ENCODE measurements at places on chromosomes 7 and 10.

- no peak for DNase-seq
Observed at GRCh38 chr10:117590101-117590875, 47.7 kb downstream of the EMX2 start.

DNA sequence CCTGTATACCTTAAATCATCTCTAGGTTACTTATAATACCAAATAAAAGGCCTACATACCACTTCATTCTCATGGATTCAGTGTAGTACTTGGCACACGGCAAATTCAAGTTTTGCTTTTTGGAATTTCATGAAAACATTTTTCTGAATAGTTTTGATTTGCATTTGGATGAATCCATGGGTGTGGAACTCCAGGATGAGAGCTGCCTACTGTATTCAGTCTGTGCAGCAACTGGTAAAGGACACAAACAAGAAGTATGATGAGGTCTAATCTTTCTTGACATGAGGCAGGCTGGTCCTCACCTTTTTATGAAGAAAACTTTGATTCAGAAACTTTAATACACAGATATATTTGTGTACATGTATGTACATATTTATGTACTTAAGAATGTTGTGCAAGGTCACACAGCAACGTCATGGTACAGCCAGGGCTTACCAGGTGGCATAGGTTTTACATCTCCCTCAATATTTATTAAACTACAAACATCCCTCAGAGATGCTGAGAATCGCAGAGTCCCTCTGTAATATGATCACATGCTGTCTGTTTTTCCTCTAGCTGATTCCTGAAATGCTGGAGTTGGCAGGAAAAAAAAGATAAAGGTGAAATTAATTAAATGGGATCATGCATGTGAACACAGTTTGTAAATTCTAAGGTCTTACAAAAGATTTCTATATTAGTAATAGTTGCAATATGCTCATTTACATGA is 239.6 kb downstream of the PRKG1 start:
- DNase-seq: no peak

- no peak for DNase-seq
Observed at GRCh38 chr7:131564640-131565039, 8.2 kb upstream of the PODXL start.

GRCh38 chr7:130906575-130906974 is 172.6 kb upstream of the KLF14 start:
- no peak for DNase-seq

DNA sequence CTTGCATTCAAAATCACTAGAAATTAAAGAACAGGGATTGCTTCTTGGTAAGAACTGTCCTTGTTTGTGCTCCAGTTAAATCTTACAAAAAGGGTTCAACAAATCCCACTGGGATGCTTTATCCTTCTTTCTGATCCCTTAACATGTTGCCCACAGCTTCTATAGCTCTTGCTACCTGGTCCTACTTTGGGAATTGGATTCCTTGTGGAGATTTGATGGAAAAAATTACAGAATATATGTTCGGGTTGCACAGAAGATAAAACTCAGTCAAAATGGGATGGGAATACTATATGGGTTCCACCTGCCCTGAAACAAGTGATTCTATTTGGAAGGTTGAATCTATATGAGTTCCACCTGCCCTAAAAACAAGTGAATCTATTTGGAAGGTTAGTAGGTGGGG is at the start of gene OR2A25:
Gene OR2A25, plus strand, starts transcription at position 301 of the 400 bp plus-strand sequence. CDS start 4,409 bp downstream, outside the sequence.
- DNase-seq: no peak

GRCh38 chr10:28090506-28090905 is 91.6 kb upstream of the ODAD2 start:
- no peak for DNase-seq

DNA sequence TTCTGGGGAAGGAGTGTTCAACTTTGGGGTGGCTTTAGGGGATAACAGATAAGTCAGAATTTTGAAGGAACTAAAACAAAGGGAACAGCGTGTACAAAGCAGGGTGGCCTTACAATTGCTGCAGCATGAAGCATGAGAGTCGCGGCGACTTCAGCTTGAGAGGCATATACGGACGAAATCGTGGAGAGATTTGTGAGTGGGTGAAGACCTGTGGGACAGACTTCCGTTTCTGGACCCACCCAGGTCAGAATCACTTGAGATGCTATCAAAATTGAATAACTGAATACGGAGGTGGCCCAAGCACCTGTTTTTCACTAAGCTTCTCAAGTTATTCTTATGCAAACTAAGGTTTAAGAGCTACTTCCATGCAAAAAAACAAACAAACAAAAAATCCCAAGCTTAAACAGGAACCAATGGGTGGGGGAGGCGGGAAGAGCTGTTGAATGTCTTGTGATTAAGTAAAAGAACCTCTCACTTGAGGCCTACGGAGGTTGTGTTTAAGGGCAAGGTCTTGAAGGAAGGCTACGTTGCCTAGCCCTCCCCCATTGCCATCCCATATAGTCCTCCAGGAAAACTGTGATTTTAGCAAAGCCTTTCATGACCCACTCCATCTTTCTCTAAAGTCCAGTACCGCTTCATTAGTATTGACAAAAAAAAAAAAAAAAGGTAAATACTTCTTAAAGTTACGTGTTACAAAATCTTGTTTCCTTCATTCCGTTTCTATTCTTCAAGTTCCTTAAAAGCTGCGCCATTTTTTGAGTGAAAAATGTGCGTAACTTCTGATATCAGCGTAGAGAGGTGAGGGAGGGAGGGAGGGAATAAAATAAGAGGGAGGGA is 1.3 kb upstream of the TRIM24 start:
- no peak for DNase-seq

- no peak for DNase-seq
Observed at GRCh38 chr7:18940593-18941134, 176.8 kb downstream of the TWIST1 start.

GRCh38 chr7:95716357-95717122 is 55.8 kb upstream of the DYNC1I1 start:
- no peak for DNase-seq

GRCh38 chr7:47026780-47027361 is 555.0 kb downstream of the TNS3 start:
- no peak for DNase-seq

DNA sequence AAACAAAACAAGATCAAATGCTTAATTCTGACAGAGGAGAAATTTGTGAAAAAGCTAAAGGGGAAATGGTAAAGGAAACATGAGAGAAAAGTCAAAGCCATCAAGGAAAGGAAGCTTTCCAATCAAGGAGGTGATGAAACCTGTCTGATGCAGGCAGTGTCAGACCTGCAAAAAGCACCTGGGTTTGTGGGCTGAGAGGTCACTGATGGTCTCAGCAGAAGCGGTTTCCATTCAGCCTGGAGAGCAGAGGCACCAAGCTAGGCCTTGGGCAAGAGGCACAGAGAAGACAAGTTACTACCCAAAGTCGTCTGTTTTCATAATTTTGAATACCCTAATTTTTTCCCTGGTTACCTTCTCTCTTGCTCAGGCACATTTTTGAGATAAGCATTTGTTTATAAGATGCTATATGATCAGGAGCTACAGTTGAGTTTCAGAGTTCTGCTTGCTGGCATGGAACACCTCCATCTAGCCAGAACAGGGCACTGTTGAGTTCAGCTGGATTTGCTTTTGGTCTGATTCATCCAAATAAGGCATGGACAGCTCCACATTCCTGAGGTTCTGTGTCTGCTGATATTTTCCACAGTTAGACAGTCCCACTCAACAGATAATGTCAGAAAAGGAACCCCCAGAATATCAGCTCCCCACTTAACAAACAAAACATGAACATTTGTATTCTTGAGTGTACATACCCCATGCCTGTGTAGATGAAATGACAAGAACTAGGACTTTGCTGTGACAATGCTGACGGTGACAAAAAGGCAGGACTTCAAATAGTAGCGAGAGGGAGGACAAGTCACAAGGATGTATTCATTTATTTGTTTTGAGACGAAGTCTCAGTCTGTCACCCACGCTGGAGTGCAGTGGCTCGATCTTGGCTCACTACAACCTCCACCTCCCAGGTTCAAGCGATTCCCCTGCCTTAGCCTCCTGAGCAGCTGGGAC is 4.9 kb upstream of the PPIA start:
- no peak for DNase-seq

GRCh38 chr10:84613336-84614021 is 285.1 kb downstream of the CCSER2 start:
- DNase-seq: no peak

- no peak for DNase-seq
Observed at GRCh38 chr7:17546189-17546588, 247.7 kb downstream of the AHR start.

DNA sequence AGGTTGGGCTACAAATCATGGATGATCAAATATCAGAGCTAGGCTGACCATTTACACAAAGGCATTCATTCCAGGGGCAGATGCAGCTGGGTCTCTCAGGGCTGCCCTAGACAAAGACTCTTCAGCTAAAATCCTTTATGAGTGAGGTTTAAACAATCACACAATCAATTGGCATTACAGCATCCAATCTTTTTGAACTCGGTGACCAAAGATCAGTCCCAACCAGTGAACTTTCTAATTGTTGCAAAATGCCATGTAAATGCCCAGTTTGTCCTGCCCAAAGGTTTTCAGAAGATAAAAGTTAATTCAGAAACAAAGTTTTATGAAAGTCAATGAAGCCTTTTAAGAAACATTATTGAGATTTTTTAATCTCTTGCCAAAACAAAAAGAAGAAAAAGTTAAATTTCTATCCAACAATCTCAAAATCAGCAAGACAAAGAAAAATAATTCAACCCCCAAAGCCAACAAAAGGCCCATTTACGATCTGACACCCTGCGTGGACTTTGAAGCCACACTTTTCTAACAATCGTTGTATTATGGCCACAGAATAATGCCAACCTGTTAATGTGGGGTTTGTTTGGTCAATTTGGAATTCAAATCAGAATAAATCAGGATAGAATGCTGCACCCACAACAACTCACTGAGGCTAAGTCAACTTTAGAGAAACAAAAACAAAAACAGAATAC is 40.9 kb downstream of the GPR37 start:
- DNase-seq: no peak

- DNase-seq: no peak
Observed at GRCh38 chr10:58028597-58029366, 238.9 kb downstream of the IPMK start.

DNA sequence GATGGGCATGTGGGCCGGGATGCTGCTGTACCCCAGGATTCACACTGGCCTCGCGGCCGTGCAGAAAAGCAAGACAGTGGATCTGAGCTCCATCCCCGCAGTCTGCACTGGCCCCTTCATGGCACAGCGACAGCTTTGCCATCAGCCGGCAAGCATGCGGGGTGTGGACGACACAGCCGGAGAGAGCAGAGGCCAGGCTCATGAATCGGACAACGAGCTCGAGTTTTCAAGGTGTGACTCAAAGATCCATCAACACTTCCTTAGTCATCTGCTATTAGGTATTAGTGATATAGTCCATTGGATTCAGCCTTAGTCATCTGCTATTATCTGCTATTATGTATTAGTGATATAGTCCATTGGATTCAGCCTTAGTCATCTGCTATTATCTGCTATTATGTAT is 254.7 kb downstream of the KLF6 start:
- no peak for DNase-seq

- no peak for DNase-seq
Observed at GRCh38 chr10:12617191-12618175, 268.1 kb downstream of the CAMK1D start.

GRCh38 chr10:124719213-124719851 is 24.8 kb downstream of the FAM53B start:
- peak; percentile 26 for DNase-seq

DNA sequence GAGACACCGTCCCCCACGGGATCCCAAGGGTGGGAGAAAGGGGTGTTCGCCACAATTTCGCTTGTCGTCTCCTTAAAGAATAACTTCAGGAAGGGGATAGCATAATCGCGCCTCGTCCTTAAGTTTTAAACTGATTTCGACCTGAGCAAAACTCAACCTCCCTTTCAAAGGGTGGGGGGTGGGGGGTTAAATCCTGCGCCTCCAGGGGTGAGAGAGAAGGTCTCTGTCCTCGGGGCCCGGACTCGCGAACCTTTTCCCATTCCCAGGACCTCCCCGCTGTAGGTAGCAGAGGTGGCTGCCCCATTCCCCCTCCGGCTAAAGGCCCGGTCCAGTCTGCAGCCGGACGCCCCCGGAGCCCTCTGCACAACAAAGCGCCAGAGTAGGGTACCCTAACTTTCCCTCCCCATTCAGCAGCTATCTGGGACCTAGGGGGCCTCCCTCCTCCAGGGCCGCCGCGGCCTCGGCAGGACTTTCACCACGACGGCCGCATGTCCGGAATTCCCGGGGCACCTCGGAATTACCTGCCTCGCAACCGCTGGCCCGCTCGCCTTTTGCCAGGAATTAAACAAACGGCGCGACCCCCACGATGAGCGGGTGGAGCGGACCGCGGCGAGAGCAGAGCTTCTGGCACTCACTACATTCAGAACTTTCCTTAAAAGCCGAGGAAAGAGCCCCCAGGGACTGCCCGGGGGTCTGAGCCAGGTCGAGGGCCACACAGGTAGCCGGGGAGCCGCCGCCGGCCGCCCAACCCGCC is 1.7 kb downstream of the CDK6 start:
- DNase-seq: no peak

Measured in esophagus squamous epithelium (tissue), 5 donors.